ENCODE measurements at places on chromosomes 7 and 10.

DNA sequence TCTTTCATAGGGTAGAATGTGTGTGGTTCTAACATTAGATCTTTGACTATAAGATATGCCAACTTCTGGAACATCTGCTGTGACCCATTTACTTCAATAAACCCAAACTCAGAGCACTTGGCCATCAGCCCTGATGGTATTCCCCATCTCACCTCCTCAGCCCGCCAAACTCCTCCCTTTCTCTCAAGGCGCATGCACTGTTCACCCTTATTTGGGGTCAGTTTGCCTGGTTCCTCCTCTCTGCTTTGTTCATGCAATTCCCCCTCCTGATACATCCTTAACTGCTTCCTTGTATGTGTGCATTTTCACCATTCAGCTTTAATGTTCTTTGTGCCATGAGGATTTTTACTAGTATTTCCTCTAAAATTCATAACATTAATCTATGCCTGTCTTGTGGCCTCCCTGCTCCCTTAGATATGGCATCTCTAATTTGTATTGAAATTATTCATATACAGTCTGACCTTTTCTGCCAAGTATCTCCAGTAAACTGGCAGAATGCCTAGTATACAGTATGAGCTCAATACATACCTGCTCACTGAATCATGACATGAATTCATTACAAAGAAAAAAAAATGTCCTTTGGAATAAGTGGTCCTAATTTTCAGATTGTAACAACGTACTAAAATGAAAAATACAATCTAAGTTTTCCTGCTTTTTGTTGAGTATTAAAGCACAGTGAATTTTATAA is 336.8 kb upstream of the IGFBP3 start:
- DNase-seq: no peak

DNA sequence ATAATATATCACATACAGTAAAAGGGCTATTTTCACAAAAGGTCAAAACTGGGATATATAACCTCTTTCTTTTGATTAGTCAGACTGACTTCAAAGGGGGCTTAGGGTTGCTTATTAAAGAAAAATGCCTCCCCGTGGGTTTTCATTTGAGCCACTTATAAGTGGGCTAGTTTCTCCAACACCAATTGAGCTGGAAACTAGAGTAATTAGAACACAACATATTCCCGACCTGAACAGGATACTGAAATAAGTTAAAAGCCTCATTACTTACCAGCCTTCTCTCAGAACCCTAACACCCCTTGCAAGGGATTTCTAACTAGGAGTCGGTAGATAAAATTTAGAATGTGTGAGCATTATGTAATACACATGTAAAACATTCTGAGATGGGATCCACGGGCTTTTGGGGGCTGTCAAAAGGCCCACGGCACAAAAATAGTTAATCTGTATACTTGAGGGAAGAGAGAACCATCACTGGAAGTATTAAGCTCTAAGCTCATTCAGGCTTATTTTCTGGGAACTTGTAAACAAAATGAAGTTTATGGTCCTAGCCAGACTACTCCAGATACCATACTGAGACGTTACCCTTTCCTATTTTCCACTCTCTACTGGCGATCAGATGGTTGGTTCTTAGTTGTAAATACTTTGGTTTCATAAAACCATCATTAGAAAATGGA is 29.3 kb upstream of the KMT2E start:
- DNase-seq: no peak

GRCh38 chr10:102287538-102287937 is 42.2 kb downstream of the GBF1 start:
- DNase-seq: no peak

DNA sequence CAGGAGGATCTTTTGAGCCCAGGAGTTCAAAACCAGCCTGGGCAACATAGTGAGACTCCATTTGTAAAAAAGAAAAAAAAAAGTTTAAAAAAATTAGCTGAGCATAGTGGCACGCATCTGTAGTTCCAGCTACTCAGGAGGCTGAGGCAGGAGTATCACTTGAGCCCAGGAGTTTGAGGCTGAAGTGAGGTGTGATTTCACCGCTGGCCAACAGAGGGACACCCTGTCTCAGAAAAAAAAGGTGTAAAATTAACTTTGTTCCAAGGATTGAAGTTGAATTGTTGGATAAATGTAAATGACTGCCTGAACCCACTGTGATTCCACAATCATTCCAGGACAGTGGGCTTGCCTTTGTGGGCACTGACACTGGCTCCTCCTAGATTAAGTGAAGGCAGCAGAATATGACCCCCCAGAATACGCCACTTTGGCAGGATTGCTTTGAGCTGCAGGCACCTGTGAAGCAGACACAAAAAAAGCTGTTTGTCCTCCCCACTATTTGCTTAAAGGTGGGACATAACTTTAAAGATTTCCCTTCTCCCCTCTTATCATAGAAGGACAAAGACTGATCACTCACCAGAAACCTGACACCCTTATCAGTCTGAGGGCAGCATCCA is 57.2 kb upstream of the FOXI2 start:
- no peak for DNase-seq

- peak; percentile 93 for DNase-seq
Observed at GRCh38 chr10:125057158-125058001, 103.0 kb downstream of the CTBP2 start.

Data from hippocampal formation (tissue), 2 donors.